Right ventricle myocardium inferior (tissue), 1 donor: ENCODE measurements at places on chromosomes 3 and 15. TPM values are rescaled to one million over a fixed set of nuclear protein-coding genes. Genes with fewer than 3 reads are reported as not detected.

The CYP19A1 gene
- 0.65 TPM for total RNA-seq

The CLDN16 gene
- total RNA-seq: not detected

The ACOX2 gene
- 33.4 TPM for total RNA-seq

The PAK6 gene
- total RNA-seq: 10.1 TPM

The AMT gene
- 20.5 TPM for total RNA-seq

The LRRIQ4 gene
- not detected for total RNA-seq

The GFM1 gene
- total RNA-seq: 60.1 TPM

The RTP2 gene
- total RNA-seq: not detected

The SI gene
- not detected for total RNA-seq

The FMN1 gene
- 3.3 TPM for total RNA-seq

The GATM gene
- total RNA-seq: 42.0 TPM

The C3orf49 gene
- not detected for total RNA-seq

The RTP1 gene
- not detected for total RNA-seq

The RRP9 gene
- total RNA-seq: 7.7 TPM

The MAPK6 gene
- total RNA-seq: 22.6 TPM

The DISP2 gene
- total RNA-seq: 3.9 TPM

The FBXL22 gene
- total RNA-seq: 33.2 TPM

The NR2E3 gene
- total RNA-seq: not detected

The NANOGP8 gene
- total RNA-seq: not detected

The MFGE8 gene
- total RNA-seq: 321 TPM

The SPTBN5 gene
- total RNA-seq: 3.5 TPM

The TUSC7 gene
- not detected for total RNA-seq

The COL6A5 gene
- total RNA-seq: not detected

The MST1 gene
- total RNA-seq: 4.6 TPM
